ENCODE measurements at places on chromosomes 6 and 20.

GRCh38 chr6:96963809-96964208 lies 39.3 kb downstream of the KLHL32 start:
- DNase-seq, result no peak

GRCh38 chr6:147589739-147590250 lies 81.3 kb downstream of the SAMD5 start:
- DNase-seq, result no peak

- no peak for DNase-seq
Observed at GRCh38 chr6:156857573-156857972, 80.4 kb downstream of the ARID1B start.

DNA sequence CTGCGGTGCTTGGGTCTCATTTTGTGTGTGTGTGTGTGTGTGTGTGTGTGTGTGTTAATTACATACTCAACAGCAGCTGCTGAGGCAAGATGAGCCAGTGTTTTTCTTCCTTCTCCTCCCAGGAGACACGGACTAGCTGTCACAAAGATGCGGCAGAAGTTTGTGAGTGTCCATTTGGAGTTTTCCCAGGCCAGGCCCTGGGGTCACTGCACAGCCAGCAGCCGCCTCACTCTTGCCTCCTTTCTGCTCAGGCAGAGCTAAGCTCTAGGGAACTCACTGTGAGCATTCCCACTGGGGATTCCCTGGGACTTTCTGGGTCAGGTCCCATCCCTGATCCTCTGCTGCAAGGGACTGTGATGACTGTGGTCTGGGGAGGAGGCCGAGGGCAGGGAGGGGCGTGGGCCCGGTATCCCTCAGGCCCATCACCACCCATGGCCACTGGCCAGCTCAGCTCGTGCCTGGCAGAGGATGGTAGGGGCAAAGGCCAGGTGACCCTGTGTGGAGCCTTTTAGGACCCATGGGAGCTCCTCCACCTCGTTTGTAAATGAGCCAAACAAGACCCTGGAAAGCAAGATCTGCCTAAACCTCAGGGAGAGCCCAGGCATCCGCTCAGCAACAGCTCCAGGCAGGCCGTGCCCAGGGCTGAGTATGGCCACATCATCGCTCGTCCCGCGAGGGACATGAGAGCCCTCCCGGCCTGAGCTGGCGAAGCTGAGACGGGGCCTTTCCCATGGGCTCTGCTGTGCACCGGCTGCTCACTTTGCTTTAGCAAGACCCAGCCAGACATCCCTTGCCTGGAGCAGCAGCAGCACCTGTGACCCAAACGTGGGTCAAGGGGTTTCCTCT lies 102.0 kb downstream of the PSMB1 start:
- DNase-seq, result no peak
